ENCODE measurements at places on chromosomes 11 and 22.
A peak's percentile ranks its signal among the peaks of the same experiment; 100 is the strongest.

GRCh38 chr11:94830722-94831510 is 62.8 kb downstream of the AMOTL1 start:
- DNase-seq, result no peak

- no peak for DNase-seq
Measured at GRCh38 chr11:43072911-43073310, 238.9 kb upstream of the API5 start.

GRCh38 chr22:26580240-26580962 is 9.5 kb downstream of the TPST2 start:
- DNase-seq, result no peak

GRCh38 chr11:19018901-19019300 is 41.6 kb downstream of the MRGPRX2 start:
- DNase-seq, result no peak

DNA sequence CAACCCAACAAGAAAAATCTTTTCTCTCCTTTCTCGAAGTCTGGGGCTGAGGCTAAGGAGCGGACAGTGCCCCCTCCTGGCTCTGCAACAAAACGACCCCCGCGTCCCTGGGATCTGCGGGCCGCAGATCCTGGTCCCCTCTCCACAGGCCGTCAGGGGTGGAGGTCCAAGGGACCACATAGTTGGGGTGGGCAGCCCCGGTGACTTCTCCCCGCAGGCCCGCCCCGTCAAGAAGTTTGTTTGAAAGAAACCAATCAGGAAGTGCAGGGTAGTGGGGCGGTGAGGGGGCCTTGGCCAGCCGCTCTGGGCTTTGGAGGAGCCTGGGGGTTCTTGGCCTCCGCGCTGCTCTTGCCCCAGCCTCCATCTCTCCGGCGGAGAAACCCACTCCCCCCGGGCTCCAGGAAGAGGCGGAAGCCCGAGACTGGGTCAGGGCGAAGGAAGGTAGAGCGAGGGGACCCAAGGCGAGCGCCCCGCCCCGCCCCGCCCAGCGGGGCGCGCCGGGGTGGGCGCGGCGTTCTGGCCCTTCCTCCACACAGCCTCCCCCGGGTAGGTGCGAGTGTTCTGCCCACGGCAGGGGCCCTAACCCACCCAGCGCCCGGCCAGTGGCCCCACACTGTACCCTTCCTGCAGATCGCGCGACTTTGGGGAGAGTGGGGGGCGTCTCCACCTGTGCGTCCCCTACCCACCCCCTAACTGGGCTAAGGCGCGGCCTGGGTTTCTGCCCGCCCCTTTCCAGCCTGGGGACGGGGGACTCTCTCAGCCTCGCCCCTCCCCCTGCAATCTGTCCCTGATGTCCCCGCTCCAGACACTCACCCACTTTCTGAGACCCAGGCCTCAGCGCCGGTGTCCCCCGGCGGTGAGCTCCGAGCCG is 1.3 kb downstream of the TP53I11 start:
- DNase-seq, result peak; percentile 79

DNA sequence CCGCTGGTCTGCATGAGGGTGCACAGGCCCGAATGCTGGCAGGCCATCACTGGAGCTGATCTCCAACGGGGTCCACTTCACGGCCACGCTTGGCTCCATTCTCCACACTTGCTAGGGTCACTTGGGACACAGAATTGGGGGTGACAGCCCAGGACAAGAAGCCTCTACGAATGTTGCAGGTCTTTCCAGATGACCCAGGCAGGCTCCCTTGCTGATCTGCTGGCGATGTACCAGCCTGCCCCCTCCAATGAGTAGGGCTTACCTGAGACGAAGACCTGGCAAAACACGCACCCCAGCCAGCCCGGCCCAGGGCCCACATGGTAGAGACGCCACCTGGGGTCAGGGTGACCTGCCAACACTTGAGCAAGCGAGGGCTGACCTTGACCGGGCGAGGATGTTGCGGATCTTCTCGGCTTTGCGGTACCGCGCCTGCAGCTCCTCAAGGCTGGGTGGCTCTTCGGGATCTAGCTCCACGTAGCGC is 44.9 kb downstream of the C11orf58 start:
- no peak for DNase-seq

- DNase-seq, result no peak
Measured at GRCh38 chr11:106959800-106960199, 58.5 kb downstream of the GUCY1A2 start.

GRCh38 chr11:64428693-64429092 is 69.7 kb downstream of the RPS6KA4 start:
- no peak for DNase-seq

DNA sequence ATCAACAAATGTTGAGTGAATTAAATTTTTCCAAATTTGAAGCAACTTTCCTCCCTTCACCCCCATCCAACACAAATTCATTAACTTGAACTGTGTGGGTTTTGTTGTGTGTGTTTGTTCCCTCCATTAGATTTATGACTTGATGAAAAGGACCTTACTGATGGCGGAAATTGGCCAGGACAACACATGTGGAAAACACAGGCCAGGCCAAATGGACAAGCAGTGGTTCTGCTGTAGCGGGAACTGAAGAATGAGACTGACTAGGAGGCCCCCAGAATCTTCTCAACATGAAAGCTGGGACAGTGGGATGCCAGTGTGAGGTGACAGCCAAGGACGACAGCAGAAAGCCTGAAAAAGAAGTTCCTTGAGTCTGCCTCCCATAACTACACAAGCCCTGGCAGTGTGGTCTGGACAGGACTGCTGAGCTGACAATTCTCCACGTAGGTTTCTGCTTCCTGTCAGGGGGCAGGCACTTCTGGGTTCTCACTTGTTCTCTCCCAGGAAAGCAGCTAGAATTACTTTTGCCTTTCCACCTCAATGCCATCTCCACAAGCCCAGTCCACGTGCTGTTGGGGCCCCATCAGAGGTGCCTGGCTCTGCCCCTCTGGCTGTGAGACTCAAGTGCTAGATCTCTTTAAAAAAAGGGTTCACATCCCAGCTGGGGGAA is 94.3 kb downstream of the ETS1 start:
- no peak for DNase-seq

DNA sequence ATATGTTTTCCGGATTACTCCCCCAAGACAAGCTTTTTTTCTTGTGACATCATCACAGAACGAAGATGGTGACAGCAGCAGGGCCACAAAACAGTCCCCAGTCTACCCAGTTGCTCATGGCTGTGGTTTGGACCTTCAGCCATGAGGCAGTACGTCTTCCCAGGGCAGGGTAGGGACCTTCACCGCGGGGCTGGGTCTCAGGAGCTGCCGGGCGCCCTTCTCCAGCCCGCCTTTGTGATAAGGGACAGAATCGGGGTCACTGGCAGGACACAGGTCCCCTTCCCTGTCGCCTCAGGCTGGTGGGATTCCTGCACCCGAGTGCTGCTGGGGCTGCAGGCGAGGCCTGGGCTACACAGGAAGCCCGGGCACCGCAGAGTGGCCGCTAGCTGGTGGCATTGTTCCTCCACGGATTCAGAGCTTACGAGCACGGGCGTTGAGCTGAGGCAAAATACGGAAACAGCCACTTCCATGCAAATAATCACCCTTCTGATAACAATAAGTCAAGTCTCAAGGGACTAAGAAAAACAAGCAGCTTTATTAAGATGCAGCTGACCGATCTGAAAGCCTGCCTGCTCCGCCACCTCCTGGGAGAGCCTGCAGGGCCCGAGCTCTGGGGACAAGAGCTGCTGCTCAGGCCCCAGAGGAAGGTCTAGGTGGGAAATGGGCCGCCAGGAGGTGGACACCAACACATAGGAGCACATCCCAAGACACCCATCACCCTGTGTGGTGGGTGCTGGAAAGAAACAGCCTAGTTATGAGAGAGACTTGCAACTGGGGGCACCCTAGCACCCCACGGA is 12.3 kb downstream of the TBX1 start:
- no peak for DNase-seq

DNA sequence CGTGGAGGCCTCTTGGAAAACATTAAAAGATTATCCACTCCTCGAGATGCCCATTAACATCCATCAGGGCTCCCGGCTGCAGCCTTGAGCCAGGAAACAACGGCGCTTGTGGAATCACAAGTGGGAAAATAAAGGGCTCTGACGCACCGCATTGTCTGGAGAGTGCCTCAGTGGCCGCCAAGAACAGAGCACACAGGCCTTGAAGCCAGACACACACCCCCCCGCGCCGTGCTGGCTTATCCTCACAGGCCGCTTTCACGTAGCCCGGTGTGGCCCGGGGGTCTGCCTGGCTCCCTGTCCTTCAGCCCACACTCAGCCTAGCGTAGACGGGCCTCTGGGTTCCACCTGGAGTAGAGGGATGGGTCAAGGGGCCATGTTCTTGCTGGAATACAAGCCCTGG is 1020.5 kb downstream of the BRD1 start:
- no peak for DNase-seq

DNA sequence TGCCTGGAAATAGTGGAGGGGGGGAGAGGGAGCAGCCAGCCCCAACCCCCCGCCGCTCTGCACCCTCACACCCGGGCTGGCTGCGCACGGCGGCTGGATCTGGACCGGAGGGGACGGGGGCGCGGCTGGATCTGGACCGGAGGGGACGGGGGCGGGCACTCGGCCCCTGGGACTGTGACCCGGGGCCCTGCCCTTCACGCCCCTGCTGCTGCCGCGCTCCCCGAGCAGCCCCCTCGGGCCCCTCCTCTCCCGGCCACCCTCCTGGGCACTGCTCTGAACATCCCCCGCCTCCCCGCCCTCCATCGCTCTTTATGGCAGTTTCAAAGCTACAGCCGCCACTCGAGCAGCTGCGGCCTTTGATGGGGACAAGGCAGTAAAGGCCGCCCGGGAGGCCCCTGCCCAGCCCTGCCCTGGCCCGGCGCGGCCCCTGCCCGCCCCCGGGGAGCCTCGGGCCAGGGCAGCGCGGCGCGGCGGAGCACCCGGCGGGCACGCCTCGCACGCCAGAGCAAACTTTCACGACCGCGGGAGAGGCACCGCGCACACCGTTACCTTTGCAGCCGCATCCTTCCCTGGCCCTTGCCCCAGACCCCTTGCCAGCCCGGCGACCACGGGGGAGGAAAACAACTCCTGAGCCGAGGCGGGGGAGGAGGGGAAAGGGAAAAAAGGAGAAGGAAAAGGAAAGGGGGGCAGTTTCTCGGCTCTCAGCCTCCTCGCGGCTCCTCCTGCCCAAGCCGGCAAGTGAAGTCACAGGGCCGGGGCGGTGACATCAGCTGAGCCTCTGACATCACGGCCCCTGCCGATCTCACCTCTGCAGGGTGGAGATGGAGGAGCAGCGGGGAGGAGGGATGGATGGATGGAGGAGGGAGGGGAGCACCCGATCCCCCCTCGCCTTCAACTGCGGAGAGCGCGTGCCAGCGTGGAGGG is 13.1 kb upstream of the TCF20 start:
- no peak for DNase-seq

GRCh38 chr11:1932105-1932480 is 12.6 kb downstream of the TNNT3 start:
- no peak for DNase-seq

GRCh38 chr11:43921561-43922294 is 20.7 kb upstream of the C11orf96 start:
- peak; percentile 96 for DNase-seq

- DNase-seq, result peak; percentile 54
Measured at GRCh38 chr11:24391167-24391566, 105.7 kb upstream of the LUZP2 start.

DNA sequence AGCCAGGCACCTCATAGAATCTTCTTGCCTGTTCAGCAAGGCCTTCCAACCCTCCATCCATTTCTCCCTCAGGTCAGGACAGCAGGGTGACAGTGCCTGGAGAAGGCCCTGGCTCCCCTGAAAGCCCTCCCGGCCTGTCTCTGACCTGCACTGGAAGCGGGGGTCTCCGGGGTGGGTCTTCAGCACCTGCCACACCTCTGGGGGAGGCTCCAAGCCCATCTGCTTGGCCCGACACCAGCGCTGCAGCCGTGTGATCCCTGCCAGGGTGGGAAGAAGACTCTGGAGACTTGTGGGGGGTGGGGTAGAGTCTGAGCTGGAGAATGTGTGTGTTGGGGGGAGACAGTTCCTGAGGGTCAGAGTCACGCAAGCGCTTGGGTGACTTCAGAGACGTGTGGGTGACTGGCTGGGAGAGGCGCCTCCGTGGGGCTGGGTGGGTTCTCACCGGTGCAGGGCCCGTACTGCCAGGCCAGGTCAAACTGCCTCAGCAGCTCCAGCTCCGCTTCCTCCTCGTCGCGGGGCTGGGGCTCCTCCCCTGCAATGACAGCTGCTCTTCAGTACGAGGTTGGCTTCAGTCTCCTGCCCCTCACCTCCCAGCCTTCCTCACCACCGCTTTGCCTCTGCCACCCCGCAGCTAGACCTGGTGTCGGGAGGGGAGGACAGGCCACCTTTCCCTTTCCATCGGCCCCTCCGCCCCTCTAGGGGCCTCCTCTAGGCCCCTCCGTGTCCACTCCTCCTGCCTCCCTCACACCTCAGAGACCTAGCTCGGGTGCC is 615 bp downstream of the POLD4 start:
- DNase-seq, result peak; percentile 57
